Stimulated activated CD8-positive, alpha-beta memory T cell treated with anti-CD3 and anti-CD28 coated beads, Interleukin-7, amount 100 ng/mL, for 24 hours (primary cell): ENCODE measurements at places on chromosomes 16 and 17.

GRCh38 chr17:3528880-3529511 lies 28.6 kb downstream of the TRPV3 start:
- DNase-seq: no peak

DNA sequence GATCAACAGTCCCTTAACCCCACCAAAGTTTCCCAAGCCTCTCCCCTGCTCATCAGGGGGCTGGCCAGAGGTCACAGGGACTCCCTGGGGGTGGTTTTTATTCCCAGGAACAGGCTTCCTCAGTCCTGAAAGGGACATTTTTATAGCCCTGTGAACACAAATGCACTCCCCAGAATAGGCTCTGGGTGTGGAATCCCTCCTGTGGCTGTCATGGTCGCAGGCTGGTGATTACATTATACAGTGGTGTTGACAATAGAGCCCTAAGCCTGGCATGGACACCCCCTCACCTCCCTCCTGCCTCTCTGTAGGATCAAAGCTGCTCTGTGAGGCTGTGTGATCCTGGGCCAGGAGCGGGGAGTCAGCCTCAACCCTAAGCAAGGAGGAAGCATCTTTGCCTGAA lies 1.4 kb upstream of the CA4 start:
- DNase-seq: no peak

GRCh38 chr17:19239544-19239943 lies 2.4 kb downstream of the EPN2 start:
- no peak for DNase-seq

DNA sequence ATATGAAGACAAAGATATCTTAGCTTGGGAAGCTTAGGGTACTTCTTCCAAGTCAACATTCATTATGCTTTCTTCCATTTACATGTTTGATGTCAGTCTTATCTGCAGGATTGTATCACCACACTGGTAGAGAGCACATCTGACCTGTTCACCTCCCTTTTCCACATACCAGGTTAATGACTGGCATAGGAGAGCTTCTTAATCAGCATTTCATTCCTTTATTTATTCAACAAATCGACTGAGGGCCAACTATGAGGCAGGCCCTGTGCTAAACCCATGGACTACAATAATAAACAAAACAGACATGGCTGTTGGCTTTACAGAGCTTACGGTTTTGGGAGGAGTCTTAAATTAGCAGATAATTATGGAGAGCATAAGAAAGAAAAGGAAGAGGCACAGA lies 378.1 kb upstream of the CDH11 start:
- no peak for DNase-seq

- no peak for DNase-seq
Measured at GRCh38 chr17:51261024-51261963, 948 bp downstream of the UTP18 start.

GRCh38 chr16:5027575-5028235 lies 6.0 kb downstream of the NAGPA start:
- no peak for DNase-seq

- DNase-seq: no peak
Measured at GRCh38 chr16:47886631-47887415, 269.0 kb downstream of the ABCC12 start.

DNA sequence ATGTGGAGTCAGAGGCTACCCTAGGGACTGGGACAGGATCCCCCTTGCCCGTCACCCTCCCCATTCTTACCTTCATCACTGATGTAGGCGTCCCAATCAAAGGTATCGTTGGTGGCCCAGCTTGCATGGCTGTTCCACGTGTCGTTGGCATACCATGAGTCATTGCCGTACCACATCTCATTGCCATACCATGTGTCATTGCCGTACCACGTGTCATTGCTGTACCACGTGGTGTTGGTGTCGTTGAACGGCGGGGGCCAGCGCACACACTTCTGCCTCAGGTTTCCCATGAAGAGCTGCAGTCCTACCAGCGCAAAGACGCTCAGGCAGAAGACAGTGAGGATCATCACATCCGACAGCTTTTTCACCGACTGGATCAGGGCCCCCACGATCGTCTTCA lies 4.8 kb downstream of the SCN4A start:
- no peak for DNase-seq

- no peak for DNase-seq
Measured at GRCh38 chr17:80457236-80457856, 19.1 kb downstream of the NPTX1 start.

DNA sequence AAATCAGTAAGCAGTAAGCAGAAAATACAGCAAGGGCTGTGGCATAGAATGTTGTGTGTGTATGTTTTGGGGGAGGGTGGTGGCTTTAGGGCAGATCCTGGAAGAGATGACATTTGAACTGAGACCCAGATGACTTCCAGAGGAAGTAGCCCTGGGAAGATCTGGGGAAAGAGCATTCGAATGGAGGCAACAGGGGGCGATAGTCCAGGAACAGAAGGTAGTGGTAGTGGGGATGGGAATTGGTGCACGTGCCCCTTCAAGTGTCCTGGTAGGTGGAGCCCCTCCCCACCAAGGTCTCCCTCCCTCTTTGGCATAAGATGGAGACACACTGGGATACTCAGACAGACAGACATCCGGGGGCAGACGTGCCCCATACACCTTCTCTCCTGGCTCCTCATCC lies 14.1 kb downstream of the ARHGEF15 start:
- DNase-seq: no peak

GRCh38 chr17:62968445-62968923 lies 2.4 kb downstream of the TANC2 start:
- DNase-seq: no peak

- no peak for DNase-seq
Measured at GRCh38 chr17:5893741-5894140, 176.4 kb upstream of the WSCD1 start.

GRCh38 chr17:51010173-51010675 lies 110.4 kb downstream of the SPAG9 start:
- DNase-seq: no peak

GRCh38 chr16:11768849-11769248 lies 26.2 kb upstream of the TXNDC11 start:
- DNase-seq: no peak
